ENCODE measurements at places on chromosomes 13 and 19. TPM values are rescaled to one million over a fixed set of nuclear protein-coding genes. Genes with fewer than 3 reads are reported as not detected.

Gene FAM216B
- not detected for total RNA-seq

Gene CYP4F2
- total RNA-seq = not detected

Gene APOC1
- 1.8 TPM for total RNA-seq

Gene ZNF567
- total RNA-seq = 3.9 TPM

Gene COX6B2
- not detected for total RNA-seq

Gene FCER2
- not detected for total RNA-seq

Gene KDELR1
- 52.8 TPM for total RNA-seq

Gene CCNA1
- 18.7 TPM for total RNA-seq

Gene FFAR2
- not detected for total RNA-seq

Gene PEG3
- 0.89 TPM for total RNA-seq

Gene LILRA1
- not detected for total RNA-seq

Gene B3GNT3
- total RNA-seq = under 0.01 TPM

Gene TMEM238
- 0.26 TPM for total RNA-seq

Gene ZNF470
- total RNA-seq = 3.5 TPM

Gene KRTDAP
- total RNA-seq = not detected

Gene SBK2
- total RNA-seq = not detected

Gene TEAD2
- 57.4 TPM for total RNA-seq

Gene DLL3
- total RNA-seq = 0.39 TPM

Gene IRGC
- not detected for total RNA-seq

Gene LILRA2
- total RNA-seq = not detected

Gene ATP4B
- not detected for total RNA-seq

Gene BEST2
- total RNA-seq = not detected
